Stimulated activated CD4-positive, alpha-beta T cell treated with anti-CD3 and anti-CD28 coated beads, Interleukin-1b, Interleukin-23, amount 100 ng/mL, for 24 hours (primary cell): ENCODE measurements at places on chromosomes 16 and 17.

DNA sequence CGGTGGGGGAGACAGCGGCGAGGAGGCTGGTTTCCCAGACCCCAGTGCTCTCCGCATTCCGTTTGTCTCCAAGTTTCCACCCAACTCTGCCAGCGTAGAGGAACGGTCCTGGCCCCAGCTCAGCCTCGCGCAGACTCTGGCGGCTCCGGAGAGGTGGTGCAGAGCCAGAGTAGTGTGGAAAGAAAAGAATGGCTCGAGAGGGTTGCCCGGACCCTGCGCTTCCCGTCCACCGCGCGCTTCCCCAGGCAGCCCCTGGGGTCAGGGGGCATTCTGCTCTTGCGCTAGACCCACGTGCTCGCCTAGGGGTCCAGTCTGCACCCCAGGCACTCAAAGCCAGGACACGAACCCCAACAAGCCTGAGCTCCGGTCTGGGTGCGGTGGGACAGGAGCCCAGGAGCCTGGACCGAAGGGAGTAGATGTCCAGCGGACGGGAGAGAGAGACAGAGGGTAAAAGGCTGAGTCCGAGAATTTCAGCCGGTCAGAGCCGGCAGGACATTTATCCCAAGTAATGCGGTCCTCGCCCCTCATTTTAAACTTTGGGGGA is 3.8 kb downstream of the PMP22 start:
- no peak for DNase-seq

GRCh38 chr16:85830821-85831220 is 31.3 kb downstream of the COX4I1 start:
- no peak for DNase-seq

GRCh38 chr16:70601576-70602575 is 44.5 kb upstream of the IL34 start:
- no peak for DNase-seq

DNA sequence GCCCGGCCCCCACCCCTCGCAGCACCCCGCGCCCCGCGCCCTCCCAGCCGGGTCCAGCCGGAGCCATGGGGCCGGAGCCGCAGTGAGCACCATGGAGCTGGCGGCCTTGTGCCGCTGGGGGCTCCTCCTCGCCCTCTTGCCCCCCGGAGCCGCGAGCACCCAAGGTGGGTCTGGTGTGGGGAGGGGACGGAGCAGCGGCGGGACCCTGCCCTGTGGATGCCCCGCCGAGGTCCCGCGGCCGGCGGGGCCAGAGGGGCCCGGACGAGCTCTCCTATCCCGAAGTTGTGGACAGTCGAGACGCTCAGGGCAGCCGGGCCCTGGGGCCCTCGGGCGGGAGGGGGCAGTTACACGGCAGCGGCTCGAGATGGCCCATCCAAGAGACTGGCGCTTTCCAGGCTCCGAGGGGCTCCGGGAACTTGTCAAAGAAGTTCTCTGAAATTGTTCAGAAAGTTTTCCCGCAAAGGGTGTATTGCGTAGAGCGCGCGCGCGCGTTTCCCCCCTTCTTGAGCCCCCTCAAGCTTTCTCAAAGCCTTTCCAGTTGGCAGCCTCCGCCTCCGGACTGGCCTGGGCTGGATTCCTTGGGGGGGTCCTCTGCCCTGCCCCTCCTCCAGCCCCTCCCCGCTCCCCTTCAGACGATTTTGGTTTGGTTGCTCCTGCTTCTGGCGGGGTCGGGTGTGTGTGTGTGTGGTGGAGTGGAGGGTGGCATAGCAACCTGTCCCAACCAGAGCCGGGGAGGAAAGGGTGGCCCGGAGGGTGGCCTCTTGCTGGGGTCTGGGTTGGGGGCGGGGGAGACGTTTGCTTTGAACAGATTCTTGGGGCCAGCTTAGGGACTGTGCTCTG is 504 bp downstream of the ERBB2 start:
- no peak for DNase-seq

- no peak for DNase-seq
These were observed 7.7 kb downstream of the HOXB4 start for GRCh38 chr17:48570325-48571023.

- no peak for DNase-seq
These were observed 9.0 kb downstream of the TEKT5 start for GRCh38 chr16:10685709-10686108.

GRCh38 chr16:69444873-69445517 is 20.6 kb downstream of the CYB5B start:
- no peak for DNase-seq

- DNase-seq: no peak
These were observed 214.3 kb upstream of the CDH11 start for GRCh38 chr16:65336160-65336559.

DNA sequence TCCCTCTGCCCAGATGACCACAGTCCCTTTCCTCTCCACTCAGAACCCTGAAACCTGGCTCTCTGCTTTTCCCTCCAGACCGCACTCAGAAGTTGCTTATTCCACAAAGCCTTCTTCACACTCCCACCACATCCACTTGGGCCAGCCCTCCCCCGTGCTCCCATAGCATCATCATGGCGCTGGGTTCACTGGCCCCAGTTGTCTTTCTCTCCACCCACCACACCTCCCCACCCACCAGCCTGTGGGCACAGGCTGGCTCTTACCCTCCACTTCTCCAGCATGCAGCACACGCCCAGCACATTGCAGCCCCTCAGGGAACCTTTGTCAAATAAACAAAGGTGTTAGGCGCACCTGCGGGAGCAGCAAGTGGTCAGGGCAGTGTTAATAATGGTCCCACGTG is 130.0 kb downstream of the KATNIP start:
- no peak for DNase-seq

DNA sequence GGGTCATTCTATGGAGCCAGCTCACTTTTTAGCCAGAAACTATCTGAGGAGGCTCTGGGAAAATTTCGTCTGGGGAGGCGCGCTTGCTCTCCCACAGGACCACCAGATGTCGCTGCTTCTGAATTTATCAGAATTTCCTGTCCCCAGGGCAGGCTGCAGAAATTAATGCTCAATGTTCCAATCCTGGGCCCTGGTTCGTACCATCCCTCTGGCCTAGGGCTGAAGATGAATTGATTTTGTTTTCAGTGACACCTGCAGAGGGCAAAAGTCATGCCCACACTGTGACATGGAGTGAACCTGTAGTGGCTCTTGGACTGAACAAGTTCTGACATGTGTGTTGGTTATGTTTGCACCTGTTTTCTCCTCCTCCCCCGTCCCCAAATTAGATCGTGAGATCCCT is 482.6 kb downstream of the NPIPA7 start:
- DNase-seq: peak; percentile 35

- no peak for DNase-seq
These were observed 85.3 kb downstream of the ENGASE start for GRCh38 chr17:79159926-79160325.

- no peak for DNase-seq
These were observed 70.4 kb downstream of the ZDHHC7 start for GRCh38 chr16:84940670-84941551.

- DNase-seq: peak; percentile 79
These were observed 16.7 kb upstream of the C17orf78 start for GRCh38 chr17:37358830-37359681.

DNA sequence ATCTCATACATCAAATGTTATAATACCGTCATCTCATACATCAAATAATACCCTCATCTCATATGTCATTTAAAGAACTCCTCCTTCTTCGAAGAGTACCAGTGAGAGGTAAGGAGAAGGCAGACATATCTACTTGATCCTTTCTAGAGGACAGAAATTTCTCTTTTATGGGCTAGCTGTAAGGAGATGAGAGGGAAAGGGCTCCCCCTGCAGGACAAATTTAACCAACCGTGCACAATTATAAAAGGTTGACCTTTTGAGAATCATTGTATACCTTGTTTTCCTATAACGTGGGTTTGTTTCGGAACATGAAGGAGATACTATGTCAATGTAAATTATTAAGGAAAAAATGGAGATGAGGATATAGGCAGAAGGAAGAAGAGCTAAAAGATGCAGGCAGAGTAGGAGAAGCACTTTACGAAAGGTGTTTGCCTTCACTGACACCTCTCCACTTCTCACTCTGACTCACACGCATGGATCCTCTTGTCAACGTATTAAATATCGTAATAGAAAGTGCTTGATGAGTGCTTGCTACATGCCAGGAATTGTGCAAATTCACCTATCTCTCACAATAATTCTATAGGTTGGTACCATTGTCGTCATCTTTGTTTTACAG is 465.9 kb upstream of the ERCC4 start:
- DNase-seq: no peak

DNA sequence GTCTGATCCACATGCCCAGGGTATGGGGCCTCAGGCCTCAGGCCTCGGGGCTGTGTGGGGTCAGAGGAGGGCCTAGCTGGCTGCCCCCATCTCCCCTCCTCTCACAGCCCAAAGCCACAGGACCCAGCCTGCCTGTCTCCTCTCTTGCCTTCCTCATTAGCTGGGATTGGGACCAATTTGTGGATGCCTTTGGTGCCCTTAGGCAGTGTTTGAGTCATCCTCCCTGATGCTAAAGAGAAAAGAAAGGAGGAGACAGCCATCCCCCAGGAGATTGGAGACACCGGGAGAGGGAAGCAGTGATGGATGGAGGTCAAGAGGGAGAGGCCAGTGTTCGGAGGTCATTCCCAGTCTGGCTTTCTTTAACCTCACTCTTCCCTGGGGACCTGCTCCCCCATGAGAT is 23.3 kb upstream of the NOG start:
- DNase-seq: no peak

DNA sequence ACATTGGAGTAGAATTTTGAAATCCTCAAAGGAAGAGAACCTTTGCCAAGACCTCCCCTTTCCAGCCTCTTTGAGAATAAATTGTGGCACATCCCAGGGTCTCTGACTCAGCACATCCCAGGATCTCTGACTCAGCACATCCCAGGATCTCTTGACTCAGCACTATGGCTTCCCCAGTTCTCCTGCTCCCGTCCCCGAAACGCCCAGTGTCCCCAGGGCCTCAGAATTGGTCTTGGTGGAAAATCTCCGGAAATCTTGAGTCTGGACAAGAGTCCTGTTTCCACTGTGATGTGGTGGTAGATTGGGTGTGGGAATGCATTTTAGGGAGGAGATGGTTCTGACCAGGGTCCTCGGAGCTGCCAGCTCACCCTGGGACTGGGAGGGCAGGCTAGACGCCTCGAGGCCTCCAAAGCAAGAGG is 19.2 kb downstream of the PLXDC1 start:
- no peak for DNase-seq
